ENCODE measurements at places on chromosomes 6 and 20. TPM values are rescaled to one million over a fixed set of nuclear protein-coding genes. Genes with fewer than 3 reads are reported as not detected.

ZSCAN16 gene
- total RNA-seq = 3.5 TPM

AKAP7 gene
- total RNA-seq = 20.3 TPM

ERVFRD-1 gene
- 0.10 TPM for total RNA-seq

FHL5 gene
- 1.8 TPM for total RNA-seq

RRBP1 gene
- 144 TPM for total RNA-seq
